ENCODE measurements at places on chromosomes 5 and 9. TPM values are rescaled to one million over a fixed set of nuclear protein-coding genes. Genes with fewer than 3 reads are reported as not detected.

The C9 gene
- polyA plus RNA-seq: not detected

The MLANA gene
- polyA plus RNA-seq: 0.06 TPM

The CDC20B gene
- not detected for polyA plus RNA-seq

The STX17 gene
- 33.2 TPM for polyA plus RNA-seq

The AGGF1 gene
- polyA plus RNA-seq: 35.9 TPM

The ARID3C gene
- not detected for polyA plus RNA-seq

The OTP gene
- not detected for polyA plus RNA-seq

DNA sequence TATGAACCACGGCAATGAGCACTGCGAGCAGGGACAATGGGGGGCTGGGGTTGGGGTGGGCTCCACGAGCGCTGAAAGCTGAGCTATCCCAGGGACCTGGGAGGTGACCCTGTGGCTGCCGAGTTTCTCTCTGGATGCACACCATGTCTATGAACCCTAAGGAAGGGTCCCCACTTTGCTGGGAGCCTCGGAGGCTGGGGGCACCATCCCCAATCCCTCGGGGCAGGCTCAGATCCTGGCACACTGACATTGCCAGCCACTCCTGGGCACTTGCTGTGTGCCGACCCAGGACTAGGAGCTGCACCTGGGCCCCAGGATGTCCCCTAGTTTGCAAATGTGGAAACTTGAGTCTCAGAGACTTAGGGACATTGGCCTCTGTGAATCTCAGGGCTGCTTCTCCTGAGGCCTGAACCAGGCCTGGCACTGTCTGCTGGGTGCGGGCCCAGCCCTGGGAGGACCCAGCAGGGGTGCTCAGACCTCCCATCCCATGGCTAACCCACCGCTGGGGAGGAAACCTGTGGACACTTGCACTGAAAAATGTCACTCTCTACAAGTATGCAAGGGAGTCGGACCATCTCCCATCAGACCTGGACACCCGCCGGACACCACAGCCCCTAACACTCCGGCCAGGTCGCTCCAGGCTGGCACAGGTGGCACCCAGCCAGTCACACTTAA, 13.0 kb upstream of the CAMSAP1 start:
- no peaks in the 10 kb centered on the region for H3K4me1 ChIP-seq
- no peak overlapping the region for H3K27ac ChIP-seq
- H3K4me3 ChIP-seq: no peak overlapping the region
- H3K36me3 ChIP-seq: peaks cover 22% of the 10 kb centered on the region
- H3K27me3 ChIP-seq: no peaks in the 10 kb centered on the region
- no peak for DNase-seq

DNA sequence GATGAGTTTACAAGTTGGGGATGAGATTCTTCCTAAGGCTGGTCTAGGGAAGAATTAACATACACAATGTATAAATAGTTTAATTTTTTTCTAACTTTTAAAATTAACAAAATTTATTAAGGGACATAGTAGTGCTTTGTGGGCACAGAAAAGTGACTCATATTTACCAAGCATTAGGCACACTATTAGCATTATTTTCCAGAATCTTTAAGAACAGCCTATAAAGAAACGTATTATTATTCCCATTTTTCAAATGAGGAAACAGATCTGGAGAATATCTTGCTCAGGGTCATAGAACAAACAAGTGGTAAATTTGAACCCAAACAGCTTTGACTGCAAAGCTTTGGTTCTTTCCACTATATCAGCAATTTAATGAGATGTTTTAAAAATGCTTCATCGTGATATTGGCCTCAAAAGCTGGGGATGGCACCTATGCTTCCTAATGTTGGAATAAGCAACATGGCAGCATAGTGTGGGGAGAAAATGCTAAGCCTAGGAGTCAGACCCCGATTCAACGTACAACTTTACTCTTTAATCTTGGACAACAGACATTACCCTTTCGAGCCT, 55.9 kb downstream of the ABCA1 start:
- no peaks in the 10 kb centered on the region for H3K27me3 ChIP-seq
- no peak for DNase-seq
- no peaks in the 10 kb centered on the region for H3K4me1 ChIP-seq
- H3K36me3 ChIP-seq: peaks cover 6% of the 10 kb centered on the region

- peaks cover 6% of the 10 kb centered on the region for H3K4me1 ChIP-seq
- DNase-seq: no peak
- no peaks in the 10 kb centered on the region for H3K36me3 ChIP-seq
- H3K27ac ChIP-seq: no peak overlapping the region
- H3K4me3 ChIP-seq: no peak overlapping the region
Observed at GRCh38 chr9:5269249-5269715, 35.2 kb downstream of the RLN2 start.

DNA sequence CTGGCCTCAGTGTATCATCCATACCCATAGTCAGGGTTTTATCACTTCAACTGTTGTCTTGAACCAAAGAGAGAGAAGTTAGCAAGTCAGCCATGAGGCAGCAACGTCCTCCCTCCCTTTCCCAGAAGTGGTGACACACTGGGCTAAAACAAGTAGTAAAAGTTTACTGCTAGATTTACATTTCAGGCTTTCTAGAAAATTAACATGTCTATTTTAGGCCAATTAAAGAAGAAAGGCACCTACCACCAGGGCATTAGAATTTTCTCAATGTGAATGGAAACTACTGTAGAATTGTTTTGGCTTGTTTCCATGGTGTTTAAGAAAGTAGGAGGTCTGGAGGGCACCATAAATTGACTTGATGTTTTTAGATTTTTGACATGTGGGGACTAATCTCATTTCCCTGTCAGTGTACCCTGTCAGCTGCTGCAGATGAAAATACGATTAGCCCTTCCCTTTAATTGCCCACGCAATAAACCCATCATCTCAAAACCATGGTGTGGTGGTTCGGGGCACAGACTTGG, 121.8 kb upstream of the ELL2 start:
- no peaks in the 10 kb centered on the region for H3K4me1 ChIP-seq
- H3K27ac ChIP-seq: no peak overlapping the region
- no peak overlapping the region for H3K4me3 ChIP-seq
- DNase-seq: no peak

- DNase-seq: no peak
- H3K36me3 ChIP-seq: no peaks in the 10 kb centered on the region
- no peaks in the 10 kb centered on the region for H3K4me1 ChIP-seq
- H3K27ac ChIP-seq: no peak overlapping the region
Observed at GRCh38 chr5:169178754-169179153, 122.2 kb downstream of the SLIT3 start.

DNA sequence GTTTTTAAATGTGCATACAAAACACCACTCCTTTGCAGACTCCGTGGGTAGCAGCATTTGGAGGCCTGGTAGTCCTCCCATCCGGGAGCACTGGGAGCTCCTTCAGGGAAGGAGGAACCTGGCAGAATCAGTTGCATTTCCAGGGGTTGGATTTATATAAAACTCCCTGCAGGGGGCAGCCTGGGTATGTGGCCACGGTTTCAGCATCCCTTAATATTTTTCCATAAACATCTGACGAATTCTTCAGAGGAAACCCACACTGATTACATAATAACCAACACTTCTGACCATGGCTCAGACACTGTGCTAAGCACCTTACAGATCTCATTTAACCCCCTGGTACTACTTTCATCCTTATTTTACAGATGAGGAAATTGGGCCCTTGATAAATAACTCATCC, 6.1 kb upstream of the AFAP1L1 start:
- no peak for DNase-seq
- H3K4me1 ChIP-seq: peaks cover 9% of the 10 kb centered on the region
- H3K27ac ChIP-seq: no peak overlapping the region
- H3K4me3 ChIP-seq: no peak overlapping the region
- H3K27me3 ChIP-seq: peaks cover under 1% of the 10 kb centered on the region
- no peaks in the 10 kb centered on the region for H3K36me3 ChIP-seq

GRCh38 chr9:79026316-79026715, 545.4 kb upstream of the TLE4 start:
- no peak overlapping the region for H3K4me3 ChIP-seq
- H3K27me3 ChIP-seq: no peaks in the 10 kb centered on the region
- H3K36me3 ChIP-seq: no peaks in the 10 kb centered on the region
- DNase-seq: no peak

GRCh38 chr5:170289764-170290163, 7.8 kb downstream of the LCP2 start:
- peaks cover 100% of the 10 kb centered on the region for H3K4me1 ChIP-seq
- DNase-seq: no peak
- peaks cover 82% of the 10 kb centered on the region for H3K36me3 ChIP-seq
- H3K27ac ChIP-seq: peak overlapping the region; percentile 98
- no peaks in the 10 kb centered on the region for H3K27me3 ChIP-seq
- peak overlapping the region; percentile 97 for H3K4me3 ChIP-seq

- no peaks in the 10 kb centered on the region for H3K27me3 ChIP-seq
- no peak overlapping the region for H3K4me3 ChIP-seq
- no peak overlapping the region for H3K27ac ChIP-seq
- no peak for DNase-seq
- H3K36me3 ChIP-seq: no peaks in the 10 kb centered on the region
Observed at GRCh38 chr5:31731710-31732301, 92.9 kb downstream of the PDZD2 start.

DNA sequence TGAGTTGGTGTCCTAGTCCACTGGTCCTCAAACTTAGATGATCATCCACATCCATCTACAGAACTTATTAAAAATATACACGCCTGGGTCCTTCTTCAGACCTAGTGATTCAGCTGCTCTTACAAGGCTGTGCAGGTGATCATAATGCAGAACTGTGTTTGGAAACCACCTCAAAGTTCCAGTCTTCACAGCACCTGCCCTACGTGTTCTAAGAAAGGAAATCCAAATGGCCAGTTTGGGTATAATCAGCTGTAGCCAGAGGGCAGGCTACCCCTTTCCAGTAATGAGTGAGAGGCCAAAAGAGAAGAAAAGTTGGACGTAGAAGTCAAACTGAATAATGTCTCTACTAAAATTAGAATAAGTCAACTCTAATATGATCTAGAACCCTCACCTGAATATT, 15.4 kb downstream of the REEP5 start:
- H3K4me3 ChIP-seq: no peak overlapping the region
- peaks cover 9% of the 10 kb centered on the region for H3K36me3 ChIP-seq
- no peak for DNase-seq
- peaks cover 15% of the 10 kb centered on the region for H3K4me1 ChIP-seq

GRCh38 chr9:69178583-69179011, 4.5 kb downstream of the TJP2 start:
- DNase-seq: no peak
- H3K27ac ChIP-seq: no peak overlapping the region

DNA sequence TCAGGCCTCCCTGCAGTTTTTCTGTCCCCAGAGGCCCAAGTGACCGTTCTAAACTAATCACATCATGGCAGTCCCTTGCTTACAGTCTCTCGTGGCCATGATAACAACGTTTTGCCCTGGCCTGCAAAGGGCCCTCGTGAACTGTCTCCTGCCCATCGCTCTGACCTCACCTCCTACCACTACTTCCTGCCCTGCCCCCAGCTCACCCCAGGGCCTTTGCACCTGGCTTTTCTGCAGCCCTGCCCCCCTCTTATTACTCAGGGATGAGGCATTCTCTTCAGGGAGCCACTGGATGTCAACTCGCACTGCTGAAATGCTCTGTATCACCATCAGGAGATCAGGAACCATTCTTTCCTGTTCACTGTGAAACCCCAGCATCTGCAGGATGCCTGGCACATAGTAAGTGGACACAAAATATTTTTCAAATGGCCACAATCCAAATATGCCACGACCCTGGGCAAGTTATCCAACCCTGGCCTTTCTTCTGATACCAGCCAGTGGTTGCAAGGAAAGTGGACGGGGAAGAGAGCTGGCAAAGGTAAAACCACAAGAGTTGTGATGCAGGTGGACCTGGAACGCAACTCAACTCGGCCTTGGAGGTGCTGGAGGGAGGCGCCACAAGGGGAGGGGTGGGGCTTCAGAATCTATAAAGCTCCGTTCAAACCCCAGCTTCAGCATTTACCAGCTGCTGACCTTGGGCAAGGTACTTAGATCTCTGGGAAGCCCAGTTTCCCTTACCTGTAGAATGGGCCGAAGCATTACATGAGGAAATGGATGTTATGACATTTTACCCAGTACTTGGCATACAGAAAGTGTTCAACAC, 1.7 kb downstream of the SNCB start:
- H3K27ac ChIP-seq: no peak overlapping the region
- H3K27me3 ChIP-seq: peaks cover 79% of the 10 kb centered on the region
- DNase-seq: no peak
- no peaks in the 10 kb centered on the region for H3K36me3 ChIP-seq

GRCh38 chr5:17316970-17317459, 99.6 kb downstream of the BASP1 start:
- H3K4me3 ChIP-seq: no peak overlapping the region
- no peaks in the 10 kb centered on the region for H3K27me3 ChIP-seq
- no peaks in the 10 kb centered on the region for H3K36me3 ChIP-seq
- H3K4me1 ChIP-seq: no peaks in the 10 kb centered on the region
- no peak overlapping the region for H3K27ac ChIP-seq
- DNase-seq: no peak

- no peak overlapping the region for H3K4me3 ChIP-seq
- peaks cover 18% of the 10 kb centered on the region for H3K27me3 ChIP-seq
- peaks cover 5% of the 10 kb centered on the region for H3K4me1 ChIP-seq
- no peak for DNase-seq
- H3K27ac ChIP-seq: no peak overlapping the region
Observed at GRCh38 chr9:90969021-90969675, 167.5 kb downstream of the SYK start.

GRCh38 chr9:86329649-86330048, 24.6 kb downstream of the TUT7 start:
- no peak overlapping the region for H3K27ac ChIP-seq
- no peak for DNase-seq
- peaks cover 92% of the 10 kb centered on the region for H3K36me3 ChIP-seq
- no peak overlapping the region for H3K4me3 ChIP-seq
- peaks cover 6% of the 10 kb centered on the region for H3K4me1 ChIP-seq

DNA sequence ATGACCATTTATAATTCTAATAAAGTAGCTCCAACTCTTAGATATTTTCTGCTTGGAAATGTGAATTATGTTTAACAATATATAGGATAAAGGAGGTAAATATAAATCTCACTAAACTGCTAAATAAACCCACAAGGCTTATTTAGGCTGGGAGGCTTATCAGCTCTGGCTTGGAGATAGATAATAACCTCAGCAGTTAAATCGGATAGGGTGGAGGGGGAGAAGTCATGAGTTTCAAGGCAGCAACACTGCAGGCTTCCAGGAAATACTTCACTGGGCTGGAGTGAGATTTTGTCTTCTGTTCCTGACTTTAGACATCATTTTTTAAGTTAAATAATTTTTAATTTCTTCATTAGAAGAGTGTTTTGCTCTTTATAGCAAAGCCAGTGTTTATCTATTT, 80.0 kb upstream of the ITGA2 start:
- H3K27me3 ChIP-seq: no peaks in the 10 kb centered on the region
- H3K4me1 ChIP-seq: peaks cover 5% of the 10 kb centered on the region
- DNase-seq: no peak
- no peaks in the 10 kb centered on the region for H3K36me3 ChIP-seq
- H3K4me3 ChIP-seq: no peak overlapping the region

- no peaks in the 10 kb centered on the region for H3K27me3 ChIP-seq
- H3K4me1 ChIP-seq: peaks cover 38% of the 10 kb centered on the region
- peaks cover 16% of the 10 kb centered on the region for H3K36me3 ChIP-seq
- no peak overlapping the region for H3K4me3 ChIP-seq
- no peak for DNase-seq
Observed at GRCh38 chr9:85713897-85714296, 27.9 kb downstream of the AGTPBP1 start.
